ENCODE measurements at places on chromosomes 3 and 15.

DNA sequence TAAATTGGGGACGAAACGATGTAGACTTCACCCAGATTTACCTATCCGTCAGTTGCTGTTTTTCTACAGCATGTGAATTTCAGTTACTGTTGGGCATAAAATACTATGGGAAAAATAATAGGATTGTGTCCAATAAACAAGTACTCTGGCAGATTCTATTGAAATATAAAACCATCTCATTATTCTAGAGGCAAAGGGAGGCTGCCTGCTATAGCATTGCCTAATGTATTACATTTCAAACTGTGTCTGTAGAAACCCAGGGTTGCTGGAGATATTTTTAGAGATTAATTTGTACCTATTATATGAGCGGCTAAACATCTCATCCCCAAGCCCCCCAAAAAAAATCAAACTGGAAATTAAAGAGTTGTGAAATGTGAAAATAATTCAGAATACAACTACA is 159.6 kb upstream of the IL12A start:
- no peak for DNase-seq

- DNase-seq = no peak
Measured at GRCh38 chr3:14371573-14372474, 30.6 kb upstream of the SLC6A6 start.

DNA sequence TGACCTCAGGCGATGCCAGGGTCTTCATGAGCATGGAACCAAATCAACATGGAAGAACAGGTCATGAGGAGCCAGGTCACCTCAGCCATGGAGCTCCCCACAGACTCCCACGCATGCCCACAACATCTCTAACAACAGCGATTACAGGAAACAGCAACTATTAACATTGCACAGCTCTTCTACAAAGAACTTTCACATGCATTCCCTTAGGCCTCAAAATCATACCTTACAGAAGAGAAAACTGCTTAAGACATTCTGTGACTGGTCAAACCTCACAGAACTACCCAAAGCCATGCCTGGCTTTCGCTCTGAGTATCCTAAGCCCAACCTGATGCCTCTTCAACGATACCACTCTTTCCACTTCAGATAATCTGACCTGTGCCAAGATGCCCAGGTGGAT is 117.8 kb downstream of the OXNAD1 start:
- no peak for DNase-seq

GRCh38 chr15:58410353-58410752 is 21.4 kb upstream of the LIPC start:
- peak; percentile 3 for DNase-seq

DNA sequence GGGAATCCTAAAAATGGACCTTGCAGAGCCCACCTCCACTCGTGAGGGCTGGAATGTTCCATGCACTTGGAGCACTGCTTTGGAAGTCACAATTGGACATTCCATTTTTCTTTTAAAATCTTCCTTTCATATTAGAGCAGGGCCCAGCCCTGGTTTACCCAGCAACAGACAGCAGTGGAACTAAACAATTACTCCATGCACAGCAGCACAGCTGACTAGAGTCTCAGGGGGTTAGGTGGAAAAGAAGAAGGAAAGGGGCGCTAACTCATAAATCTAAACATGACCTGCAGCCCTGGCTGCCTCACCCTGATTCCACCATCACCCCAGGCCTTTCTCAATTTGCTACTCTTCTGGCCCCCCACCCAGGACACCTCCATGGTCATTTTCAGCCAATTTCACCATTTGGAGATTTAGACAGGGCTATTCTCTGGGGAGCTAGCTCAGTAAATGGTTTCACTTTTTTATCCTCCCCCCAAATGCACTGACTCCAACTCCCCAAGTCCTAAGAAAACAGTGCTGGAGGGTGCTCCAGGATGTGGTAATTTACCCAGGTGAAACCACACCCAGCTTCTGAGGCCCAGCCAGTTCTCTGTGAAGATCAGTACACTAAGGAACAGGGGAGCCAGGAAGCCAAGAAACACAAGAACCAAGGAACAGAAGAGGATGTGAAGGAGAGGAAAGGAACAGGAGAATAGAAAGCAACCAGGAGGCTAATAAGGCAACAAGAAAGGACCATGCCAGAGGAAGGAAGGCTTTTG is 1.6 kb upstream of the LRRC31 start:
- DNase-seq = no peak

- no peak for DNase-seq
Measured at GRCh38 chr15:80990955-80991354, 1.3 kb upstream of the MESD start.

GRCh38 chr3:51955893-51956770 is 951 bp downstream of the GPR62 start:
- no peak for DNase-seq

DNA sequence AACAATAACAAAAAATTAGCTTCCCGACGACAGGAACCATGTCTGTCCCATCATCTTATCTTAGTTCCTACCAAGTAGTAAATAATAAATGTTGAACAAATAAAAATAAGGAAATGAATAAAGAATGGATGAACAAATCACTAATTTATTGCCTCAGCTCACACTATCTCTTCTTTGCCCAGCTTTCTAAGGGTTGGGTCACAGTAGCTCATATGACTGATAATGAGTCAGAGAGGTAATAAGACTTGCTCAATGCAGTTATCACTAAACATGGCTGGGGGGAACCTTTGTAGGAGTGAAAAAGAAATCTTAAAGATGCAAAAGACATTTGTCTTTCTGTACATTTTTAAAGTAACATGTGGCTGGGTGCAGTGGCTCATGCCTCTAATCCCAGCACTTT is 182.2 kb downstream of the WDR76 start:
- no peak for DNase-seq

- no peak for DNase-seq
Measured at GRCh38 chr3:177804646-177805045, 607.4 kb upstream of the TBL1XR1 start.

DNA sequence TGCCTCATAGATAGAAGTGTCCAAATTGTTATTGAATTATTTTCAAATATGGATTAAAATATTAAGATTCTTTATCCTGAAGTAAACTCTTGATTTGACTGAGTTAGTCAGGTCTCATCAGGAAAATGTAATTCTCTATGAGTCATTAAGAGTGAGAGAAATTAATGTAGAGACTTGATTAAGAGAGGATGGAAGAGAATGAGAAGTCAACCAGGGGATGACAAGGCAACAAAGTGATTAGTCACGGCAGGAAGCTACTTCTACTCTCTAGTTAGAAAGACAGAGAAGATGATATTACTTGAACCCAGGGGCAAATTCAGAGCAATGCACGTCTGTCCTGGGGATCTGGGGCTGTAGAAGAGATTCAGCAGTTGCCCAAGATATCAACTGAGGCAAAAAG is 202.5 kb downstream of the LSAMP start:
- no peak for DNase-seq

DNA sequence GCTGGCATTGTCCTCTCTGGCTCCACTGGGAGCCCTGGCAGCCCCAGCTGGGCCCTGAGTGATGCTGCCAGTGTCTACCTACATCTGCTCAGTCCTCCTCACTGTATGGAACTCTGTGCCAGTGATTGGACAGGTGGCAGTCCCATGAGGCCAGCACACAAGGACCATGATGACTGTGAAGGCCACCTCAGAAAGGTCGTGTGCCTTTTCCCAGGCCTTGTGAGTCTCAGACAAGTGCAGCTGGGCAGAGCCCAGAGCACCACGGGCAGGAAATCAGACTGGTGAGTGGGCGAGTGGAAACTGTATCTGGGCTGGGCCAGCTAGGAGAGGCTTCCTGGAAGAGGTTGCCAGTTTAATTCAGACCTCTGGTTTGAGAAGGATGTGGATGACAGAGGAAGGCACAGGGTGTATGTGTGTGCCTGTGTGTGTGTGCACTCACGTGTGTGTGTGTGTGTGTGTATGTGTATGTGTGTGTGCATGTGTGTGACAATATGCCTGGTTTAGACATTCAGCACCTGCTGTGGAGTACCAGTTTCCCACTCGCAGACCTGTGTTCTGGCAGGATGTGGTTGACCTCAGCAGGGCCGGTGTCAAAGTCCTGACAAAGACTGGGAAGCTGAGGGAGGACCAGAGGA is 7.0 kb downstream of the MAPKAPK3 start:
- no peak for DNase-seq

DNA sequence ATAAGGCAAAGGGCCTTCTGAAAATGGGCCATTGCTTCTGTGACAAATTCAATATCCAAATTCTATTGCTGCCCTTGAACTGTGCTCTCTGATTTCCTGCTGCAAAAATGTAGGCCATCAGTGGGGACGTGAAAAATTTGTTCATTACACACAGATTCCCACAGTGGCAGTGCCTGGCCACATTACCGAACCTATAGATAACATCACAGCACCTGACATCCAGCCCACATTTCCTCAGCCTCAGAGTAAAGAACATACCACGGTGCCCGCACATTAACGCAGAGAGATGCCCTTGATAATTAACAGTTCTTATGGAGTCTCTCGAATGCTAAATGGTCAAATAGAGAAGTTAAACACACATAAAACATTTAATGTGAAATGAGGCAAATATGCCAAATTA is 931.6 kb upstream of the CFAP20DC start:
- DNase-seq = no peak

DNA sequence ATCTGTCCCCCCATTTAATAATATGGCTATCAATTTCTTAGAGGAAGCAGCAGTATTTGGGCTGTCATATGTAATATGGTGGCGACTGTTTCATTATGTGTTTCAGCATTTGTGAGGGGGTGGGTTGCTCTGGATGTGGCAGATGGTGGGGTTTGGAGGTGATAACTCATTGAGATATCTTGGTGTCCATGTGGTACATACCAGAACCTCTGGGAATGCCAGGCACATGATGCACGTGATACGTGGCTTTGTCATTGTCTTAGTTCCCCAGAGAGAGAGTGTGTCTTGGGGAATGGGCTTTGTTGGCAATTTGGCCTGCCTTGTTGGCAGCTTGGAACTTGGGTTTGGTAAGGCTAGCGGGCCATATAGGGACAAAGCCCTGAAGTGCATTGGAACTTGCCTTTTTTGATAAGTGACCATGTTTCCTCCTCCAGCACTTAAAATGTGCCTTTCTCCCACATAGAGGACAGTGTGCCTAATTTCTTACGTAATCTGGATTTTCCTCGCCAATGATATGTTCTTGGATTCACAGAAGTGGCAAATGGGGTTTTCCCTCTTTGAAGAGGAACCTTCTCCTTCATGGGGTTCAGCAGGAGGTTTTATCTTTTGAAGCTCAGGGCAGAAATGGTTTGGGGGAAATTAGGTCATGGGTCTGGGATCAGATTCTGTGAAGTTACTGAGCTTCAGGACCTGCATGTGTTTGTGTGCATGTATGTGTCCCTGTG is 79.5 kb downstream of the DNASE1L3 start:
- no peak for DNase-seq

DNA sequence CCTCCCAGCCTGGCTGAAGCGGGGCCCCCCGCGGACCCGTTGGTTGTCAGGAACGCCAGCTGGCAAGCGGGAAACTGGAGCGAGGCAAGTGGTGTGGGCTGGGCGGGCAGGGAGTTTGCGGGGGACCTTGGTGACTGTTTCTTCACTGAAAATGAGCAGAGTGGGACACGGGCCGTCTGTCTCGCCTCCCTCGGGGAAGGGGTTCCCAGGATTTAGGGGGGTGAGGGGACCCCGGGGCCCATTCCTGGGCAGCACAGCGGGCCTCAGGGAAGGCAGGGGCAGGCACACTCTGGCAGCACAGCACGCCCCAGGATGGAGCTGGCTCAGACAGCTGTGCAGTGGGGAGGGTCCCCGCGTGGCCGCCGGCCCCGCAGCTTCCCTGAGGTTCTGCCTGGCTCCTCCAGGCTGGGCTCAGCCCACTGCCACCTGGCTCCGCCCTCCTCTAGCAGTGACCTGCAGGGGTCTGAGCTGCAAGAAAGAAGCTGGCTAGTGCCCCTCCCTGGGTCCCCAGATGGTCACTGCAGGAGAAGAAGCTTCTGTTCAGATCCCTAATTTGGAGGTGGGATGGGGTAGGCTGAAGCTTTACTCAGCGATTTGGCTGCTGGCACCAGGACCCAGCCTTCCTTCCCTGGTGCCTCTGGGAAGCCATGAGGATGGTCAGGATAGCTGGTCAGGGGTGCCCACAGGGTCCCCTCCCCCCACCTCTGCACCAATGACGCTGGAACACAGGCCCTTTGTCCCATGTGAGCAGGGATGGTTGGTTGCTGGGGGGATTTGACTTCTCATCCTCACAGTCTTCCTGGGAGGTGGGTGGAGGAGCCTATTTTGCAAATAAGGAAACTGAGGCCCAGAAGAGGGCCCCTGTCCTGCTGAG is 90.4 kb downstream of the TBC1D2B start:
- DNase-seq = no peak

GRCh38 chr3:101803173-101803782 is 24.3 kb downstream of the NXPE3 start:
- DNase-seq = peak; percentile 38

GRCh38 chr3:70097084-70097483 is 97.6 kb downstream of the SAMMSON start:
- no peak for DNase-seq

- no peak for DNase-seq
Measured at GRCh38 chr3:61983479-61983878, 389.9 kb downstream of the FEZF2 start.

- no peak for DNase-seq
Measured at GRCh38 chr3:171186383-171186782, 159.9 kb upstream of the SLC2A2 start.

DNA sequence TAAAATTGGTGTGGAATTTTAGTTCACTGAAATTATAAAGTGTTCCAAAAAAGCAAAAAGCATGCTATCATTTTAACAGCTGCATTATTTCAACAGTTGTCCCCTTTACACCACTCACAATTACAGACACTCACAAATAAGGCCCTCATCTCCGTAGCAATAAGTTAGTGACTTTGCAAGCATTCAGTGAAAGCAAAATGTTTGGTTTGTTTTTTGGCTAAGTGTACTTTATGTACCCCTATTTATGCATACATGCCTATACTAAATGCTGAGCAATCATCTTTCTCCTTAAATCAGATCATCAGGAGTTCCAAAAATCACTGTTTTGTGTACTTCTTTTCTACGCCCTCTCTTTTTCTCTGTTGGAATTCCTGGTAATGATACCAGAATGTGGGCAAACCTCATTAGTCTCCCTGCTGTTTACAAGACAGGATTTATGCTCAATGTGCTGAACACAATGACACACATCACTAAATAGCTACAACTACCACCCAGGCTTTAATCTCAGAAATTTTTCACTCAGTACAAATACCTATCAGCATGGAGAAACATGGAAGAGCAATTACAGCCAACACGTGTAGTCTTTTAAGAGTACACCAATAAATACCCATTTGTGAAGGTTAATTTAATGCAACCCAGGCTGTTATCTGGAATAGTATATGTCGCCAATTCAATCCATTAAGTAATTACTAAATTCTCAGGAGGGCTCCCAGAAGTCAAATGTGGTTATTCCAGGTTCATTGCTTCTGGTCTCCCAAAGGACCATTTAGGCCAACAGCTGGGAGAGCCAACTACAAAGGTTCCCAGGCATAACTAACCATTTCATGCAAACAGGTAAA is 12.0 kb downstream of the ALDH1A2 start:
- DNase-seq = no peak
